NCI-H1930 (cell line): ENCODE measurements at places on chromosomes 2 and 18.

GRCh38 chr2:66531567-66531966 is 96.6 kb downstream of the MEIS1 start:
- no peak for DNase-seq

DNA sequence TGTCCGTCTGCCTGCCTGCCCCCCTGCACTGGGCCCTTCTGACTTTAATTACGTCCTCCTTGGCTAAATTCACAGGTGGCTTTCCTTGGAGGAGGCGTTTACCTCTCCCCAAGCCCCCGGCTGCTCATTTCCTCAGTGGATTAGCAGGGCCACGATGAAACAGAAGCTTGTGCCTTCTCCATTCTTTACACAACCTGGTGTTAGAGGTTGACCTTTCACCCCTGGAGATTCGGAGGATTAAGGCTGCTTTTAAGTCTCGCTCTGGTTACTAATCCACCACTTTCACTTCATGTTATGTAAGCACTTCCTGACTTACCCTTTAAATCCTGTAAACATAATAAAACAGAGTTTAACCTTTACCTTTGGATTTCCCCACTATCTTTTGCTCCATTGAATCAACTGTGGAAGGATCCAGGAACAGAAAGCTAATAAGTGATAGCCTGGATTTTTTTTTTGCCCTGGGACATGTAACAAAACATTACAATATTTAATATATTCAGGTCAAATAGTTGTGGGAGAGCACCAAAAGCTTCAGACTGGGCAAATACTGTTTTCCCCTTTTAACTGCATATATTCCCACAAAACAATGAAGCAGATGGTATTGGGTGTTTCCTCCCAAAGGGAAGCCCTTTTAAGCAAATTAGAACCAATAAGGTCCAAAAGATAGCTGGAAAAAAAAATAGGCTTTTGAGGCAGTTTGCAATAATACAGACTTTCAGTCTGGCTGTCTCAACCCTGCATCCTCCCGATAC is 370.2 kb downstream of the EN1 start:
- no peak for DNase-seq

DNA sequence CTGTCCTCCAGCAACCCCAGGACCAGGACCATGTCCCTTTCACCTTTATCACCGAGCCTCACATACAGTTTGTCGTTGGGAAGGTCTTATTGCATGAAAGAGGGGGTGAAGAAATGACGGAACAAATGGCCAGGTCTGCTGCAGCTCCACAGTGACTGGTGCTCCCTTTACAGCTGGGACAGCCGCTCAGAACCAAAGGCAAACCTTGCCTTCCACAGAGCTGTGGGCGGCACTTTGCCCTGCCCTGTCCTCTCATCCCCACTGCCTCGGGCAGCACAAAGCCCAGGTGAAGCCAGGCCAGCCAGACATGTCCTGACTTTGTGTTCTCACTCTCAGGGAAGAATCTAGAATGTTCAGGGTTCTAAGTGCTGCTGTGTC is 961 bp downstream of the GPR55 start:
- no peak for DNase-seq

GRCh38 chr2:112958428-112959108 is 19.2 kb upstream of the IL36G start:
- no peak for DNase-seq

GRCh38 chr2:146633159-146633558 is 1211.7 kb upstream of the ACVR2A start:
- no peak for DNase-seq

DNA sequence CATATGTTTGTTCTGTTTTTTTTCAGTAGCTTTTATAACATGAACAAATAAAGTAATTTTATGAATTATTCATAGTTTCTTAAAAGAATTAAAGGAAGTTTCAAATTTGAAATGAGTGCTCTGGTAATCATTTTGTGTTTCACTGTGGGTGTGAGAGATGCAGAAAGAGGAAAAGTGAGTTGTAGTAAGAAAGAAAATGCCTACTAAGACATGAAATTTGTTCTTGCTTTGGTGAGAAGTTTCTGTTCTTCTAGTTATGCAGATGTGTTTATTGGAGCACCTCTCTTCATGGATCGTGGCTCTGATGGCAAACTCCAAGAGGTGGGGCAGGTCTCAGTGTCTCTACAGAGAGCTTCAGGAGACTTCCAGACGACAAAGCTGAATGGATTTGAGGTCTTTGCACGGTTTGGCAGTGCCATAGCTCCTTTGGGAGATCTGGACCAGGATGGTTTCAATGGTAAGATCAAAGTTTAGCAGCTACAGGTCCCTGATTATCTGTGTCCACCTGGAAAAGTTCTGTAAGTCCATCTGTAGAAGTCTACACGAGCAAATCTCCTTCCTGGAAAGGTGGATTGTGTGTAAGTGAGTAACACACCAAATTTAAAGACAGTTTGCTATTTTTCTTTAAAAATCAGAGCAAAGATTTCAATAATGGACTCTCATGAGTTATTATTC is 51.4 kb downstream of the ITGAV start:
- DNase-seq, result no peak

DNA sequence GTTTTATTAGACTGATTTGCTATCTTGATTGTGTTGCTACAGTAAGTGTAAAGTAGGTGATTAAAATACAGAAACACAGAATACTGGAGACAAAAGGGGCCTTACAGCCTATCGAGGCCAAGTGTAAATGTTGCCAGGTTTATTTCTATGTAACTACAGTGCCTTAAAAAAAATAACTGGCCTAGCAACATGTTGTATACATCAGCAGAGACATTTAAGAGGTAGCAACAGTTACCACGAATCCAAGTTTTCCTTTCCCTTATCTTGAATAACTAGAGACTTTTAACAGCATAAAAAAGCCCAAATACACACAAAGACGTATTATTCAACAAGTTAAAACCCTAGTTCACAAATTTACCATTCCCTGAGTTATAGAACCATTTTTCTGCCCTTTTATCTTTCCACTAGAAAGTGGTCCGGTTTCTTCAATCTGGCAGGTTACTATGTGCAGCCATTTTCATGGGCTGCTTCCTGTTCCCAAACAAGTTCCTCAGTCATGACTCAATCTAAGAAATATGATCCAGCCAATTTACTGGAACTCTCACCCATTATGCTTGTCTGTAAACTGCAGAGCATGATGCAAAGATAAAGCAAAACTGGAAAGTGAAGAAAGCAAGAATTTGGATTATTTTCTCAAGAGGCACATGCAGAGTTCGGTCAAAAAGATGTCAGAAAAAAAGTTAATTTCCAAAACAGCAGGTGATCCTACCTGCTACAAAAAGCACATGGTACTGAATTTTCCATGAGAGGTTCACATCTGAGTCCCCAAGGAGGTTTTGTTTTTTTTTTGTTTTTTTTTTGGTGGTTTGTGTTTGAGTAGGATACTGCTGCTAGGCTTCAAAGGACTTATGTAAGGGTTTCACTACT is 22.2 kb downstream of the NFE2L2 start:
- DNase-seq, result no peak

DNA sequence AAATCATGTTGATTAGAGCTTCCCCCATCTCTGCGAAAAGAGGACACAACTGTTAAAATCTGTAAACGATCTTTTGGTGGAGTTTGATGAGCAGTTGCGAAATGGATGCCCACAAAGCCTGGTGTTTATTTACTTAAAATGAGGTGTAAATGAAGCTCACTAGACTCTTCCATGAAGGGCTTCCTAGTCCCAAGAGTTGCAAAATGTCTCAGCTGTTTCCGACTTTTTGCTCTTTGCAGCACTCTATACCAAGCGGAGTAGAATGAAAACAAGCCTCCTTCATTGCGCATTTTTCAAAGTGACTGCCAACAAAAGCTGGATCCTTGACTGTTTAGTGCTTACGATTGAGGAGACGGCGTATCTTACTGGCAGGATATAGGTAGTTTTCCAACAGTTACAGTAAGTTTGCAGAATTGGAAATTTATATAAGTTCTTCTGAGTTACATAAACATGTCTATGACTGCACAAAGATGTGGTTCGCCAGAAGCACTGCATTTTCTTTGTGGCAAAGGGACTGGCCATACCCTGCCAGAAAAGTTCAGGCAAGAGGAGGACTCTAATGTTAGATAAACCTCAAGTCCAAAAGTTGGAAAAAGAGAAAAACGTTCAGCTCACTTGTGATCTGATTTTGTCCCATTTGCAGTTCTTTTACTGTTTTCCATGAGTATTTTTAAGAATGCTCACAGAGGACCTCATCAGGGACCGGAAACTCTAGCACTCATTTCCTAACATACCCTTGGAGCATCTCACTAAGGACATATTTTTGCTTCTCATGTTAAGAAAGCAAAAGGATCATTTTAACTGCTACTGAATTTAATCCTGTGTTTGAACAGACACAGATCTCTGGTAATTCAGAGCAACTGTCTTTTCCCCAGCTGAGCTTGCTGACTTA is 42.7 kb downstream of the COLEC12 start:
- DNase-seq, result no peak

- peak; percentile 50 for DNase-seq
Measured at GRCh38 chr2:172931918-172932520, 143.6 kb upstream of the MAP3K20 start.

GRCh38 chr2:184524551-184525382 is 73.6 kb upstream of the ZNF804A start:
- DNase-seq, result no peak

GRCh38 chr2:56207760-56208159 is 24.0 kb downstream of the CCDC85A start:
- DNase-seq, result no peak

GRCh38 chr2:68849579-68850030 is 21.6 kb downstream of the BMP10 start:
- DNase-seq, result no peak

DNA sequence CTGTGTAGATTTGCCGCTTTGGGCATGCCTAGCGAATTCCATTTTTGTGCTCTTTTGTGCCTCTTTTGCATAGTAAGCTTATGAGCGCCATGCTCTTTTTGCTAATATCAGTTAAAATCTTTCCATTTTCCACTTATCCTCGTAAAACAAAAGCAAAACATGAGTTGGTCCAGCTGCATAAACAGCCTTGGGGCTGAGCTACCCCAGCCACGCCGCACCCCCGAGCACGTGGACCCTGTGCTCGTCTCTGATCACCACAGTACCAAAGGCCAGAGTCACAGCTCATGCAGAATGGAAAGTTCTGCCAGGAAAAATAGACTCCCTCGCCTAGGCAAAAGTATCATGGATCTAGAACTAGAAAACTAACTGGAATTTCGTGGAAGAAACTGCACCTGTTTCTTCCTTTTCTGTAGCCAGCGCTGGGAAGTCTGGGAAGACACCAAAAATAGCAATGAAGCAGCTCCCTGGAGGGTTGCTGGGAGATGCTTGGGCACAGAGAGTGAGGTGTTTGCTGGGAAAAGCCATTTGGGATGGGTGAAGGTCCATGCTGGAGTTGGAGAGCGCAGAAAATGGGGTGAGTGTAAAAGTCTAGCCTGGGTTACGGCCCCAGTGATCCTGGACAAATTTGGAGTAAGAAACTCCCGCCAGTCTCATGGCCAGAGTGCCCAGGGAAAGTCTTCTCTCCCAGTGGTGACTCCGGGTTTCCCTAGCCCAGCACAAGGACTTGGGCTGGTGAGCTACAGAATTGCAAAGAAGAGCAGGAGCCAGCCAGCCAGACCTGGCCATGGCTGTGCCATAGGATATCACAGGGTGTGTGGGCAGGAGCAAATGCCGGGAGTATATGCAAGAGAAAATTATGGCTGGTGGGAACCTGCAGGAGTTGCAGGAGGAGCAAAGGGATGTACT is 218.4 kb downstream of the GBX2 start:
- DNase-seq, result no peak
